Left renal cortex interstitium (tissue), 4 donors: ENCODE measurements at places on chromosomes 11 and 22. TPM values are rescaled to one million over a fixed set of nuclear protein-coding genes. Genes with fewer than 3 reads are reported as not detected.

DNA sequence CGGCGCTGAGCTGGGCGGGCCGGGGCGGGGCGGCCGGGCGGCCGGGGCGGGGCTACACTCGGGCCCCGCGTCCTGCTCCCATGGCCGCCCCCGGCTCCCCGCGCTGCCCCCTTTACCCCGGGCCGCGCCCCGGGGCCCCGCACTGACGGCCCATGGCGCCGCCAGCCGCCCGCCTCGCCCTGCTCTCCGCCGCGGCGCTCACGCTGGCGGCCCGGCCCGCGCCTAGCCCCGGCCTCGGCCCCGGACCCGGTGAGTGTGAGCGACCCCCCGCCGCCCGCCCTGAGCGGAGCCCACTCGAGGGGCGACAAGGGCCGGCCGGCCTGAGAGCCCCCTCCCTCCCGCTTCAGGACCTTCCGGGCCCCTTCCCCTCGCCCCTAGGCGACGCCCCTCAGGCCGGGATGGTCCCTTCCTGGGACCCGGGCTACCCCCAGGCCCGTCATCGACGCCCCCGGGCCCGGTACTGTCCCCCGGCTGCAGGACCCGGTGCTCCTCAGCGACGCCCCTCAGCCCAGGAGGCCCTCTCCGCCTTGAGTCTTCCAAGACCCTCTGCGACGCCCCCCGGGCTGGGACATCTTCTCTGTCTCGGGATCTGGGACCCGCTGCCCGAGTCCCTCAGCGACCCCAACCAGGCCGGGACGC, at the start of gene KREMEN1:
Gene KREMEN1 (plus strand): TSS at position 57 of the 639 bp plus-strand sequence. CDS start 96 bp downstream, at position 153.
- no peak for DNase-seq

GRCh38 chr22:27769012-27769411, 32.5 kb downstream of the MN1 start:
- DNase-seq: no peak

DNA sequence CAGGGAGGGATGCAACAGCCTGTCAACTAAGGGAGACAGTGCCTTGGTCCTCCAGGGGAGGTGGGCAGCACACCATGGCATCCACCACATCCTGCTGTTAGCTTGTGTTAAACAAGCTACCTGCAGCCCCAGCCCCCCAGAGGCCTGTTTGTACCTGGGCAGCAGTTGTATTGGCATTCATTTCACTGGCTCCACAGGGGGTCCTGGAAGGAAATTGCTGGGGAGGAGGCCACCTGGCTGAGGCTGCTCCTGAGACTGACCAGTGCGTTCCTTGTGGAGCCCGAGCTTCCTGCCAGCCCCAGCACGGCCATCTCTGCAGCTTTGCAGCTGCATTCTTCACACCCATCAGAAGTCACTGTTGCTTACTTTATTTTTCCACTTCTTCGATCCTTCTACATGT, 479.9 kb downstream of the INSC start:
- DNase-seq: no peak

Gene MUC5AC
- polyA plus RNA-seq: not detected

GRCh38 chr11:113549611-113550578, 74.7 kb upstream of the DRD2 start:
- no peak for DNase-seq

DNA sequence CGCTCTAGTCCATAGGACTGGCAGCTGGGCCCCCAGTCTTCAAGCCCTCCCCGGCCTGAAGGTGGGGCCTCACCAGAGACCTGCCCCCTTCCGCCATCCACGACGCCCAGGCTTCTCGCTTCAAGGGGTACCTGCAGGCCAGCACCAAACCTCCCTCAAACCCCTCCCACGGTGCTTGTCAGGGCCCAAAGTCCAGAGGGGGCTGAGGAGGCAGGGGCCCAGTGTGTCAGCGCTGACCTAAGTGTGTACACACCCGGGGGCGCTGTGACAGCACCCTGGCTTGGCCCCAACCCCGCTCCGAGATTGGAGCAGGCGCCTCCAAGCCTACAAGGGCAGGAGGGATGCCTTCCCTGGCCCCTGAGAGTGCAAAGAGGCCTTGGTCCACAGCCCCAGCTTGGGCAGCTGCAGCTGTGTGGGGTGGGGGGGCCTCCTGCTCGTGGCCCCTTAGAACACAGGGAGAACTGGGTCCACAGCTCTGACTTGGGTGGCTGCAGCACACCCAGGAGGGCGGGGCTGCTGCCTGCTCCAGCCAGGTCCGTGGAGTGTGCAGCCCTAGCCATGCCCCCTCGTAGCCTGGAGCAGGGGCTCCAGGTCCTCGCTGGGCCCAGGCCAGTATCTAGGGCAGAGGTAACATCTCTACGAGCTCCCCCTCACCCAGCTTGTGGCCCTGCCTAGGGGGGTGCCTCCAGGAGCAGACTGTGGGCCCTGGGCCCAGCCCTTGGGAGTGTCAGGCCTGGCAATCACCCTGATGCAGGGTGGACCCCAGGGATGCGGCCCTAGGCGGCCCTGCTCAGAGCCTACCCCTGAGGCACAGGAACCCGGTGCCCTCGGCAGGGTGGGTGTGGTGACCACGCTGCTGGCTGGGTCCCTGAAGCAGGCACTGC, 4.9 kb downstream of the SBF2 start:
- DNase-seq: no peak

Gene MS4A3
- polyA plus RNA-seq: 0.19 TPM

GRCh38 chr11:126664643-126665042, 309.2 kb downstream of the ST3GAL4 start:
- DNase-seq: no peak

- no peak for DNase-seq
These were observed 34.4 kb downstream of the CCDC34 start for GRCh38 chr11:27328614-27329013.

GRCh38 chr22:19039448-19039780, 82.8 kb downstream of the DGCR2 start:
- DNase-seq: no peak

DNA sequence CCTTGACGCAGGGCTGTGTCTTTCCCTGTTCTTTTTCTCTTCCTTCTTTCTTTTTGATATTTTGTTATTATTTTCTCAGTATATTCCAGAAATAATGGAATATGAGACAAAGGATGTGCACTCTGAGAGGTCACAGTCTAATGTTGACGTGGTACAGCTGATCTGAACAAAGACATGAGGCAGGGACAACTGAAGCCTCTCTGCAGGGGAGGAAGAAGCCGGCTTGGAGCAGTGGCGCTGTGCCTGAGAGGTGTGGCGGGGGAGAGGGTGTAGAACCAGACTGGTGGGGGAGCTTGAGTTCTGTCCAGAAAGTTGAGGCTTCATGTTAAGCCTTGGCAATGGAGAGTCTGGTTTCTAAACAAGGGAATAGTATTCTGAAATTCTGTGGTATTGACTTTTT, 34.7 kb downstream of the ADAMTS15 start:
- no peak for DNase-seq

Gene C11orf52
- 9.7 TPM for polyA plus RNA-seq

GRCh38 chr11:63672936-63673539, 1.9 kb upstream of the ATL3 start:
- DNase-seq: no peak

Gene CCDC87
- polyA plus RNA-seq: 0.35 TPM

Gene CNIH2
- 4.2 TPM for polyA plus RNA-seq

DNA sequence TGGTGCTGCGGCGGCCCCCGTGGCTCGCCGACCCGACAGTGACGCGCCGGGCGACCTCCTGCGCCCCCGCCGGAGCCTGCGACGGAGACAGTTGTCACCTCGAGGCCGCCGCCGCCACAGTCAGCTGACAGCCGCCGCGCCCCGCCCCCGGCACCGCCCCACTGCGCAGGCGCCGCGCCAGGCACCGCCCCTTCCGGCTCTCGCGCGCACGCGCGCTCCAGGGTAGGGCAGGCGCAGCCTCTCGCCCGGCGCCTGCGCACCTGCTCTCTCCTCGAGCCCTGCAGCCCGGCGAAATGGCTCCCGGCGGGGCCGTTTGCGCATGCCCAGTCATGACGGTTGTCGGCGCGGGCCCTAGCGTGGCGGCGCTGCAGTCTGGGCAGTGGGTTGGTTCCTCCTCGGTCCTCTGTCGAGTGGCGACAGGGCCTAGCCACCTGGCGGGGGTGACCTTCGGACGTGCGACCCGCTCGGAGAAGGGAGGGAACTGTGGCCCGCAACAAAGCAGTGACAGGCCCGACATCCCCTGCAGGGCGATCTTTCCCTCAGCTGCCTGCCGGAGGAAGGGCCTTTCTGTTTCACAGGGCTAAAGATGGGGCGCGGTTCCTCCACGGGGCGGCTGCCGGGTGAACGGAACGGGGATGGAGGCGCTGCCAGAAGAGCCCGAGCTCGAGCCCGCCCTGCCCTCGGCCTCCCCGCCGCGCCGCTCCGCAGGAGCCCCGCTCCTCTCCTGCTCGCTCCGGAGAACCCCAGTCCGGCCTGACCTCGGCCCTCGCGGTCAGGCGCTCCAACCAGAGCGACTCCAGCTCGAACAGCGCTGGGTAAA, at the start of gene TOLLIP:
Gene TOLLIP (minus strand): TSS at position 135 of the 820 bp plus-strand sequence. CDS start 134 bp downstream, at position 1.
- DNase-seq: peak; percentile 92

DNA sequence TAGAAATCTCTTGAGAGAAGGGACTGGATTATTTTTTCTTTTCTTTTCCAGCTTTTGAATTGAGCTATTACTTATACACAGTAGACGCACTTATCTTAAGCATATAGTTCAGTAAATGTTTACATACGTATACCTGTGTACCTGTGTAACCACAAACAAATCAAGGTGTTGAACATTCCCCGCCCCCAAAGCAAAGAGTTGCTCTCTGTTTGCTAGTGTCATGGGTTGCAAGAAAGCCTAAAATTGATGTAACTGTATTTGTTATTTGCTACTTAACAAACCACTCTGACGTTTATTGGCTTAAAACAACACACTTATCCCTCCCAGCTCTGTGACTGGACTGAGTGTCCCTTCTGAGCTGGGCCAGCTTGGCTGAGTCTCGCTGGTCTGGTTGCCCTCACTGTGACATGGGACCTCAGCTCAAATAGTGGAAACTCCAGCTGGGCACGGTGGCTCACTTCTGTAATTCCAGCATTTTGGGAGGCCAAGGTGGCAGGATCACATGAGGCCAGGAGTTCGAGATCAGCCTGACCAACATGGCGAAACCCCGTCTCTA, 25.4 kb upstream of the CABP2 start:
- DNase-seq: no peak

GRCh38 chr11:134425816-134426536, 13.9 kb upstream of the B3GAT1 start:
- no peak for DNase-seq

Gene CARD18
- not detected for polyA plus RNA-seq

DNA sequence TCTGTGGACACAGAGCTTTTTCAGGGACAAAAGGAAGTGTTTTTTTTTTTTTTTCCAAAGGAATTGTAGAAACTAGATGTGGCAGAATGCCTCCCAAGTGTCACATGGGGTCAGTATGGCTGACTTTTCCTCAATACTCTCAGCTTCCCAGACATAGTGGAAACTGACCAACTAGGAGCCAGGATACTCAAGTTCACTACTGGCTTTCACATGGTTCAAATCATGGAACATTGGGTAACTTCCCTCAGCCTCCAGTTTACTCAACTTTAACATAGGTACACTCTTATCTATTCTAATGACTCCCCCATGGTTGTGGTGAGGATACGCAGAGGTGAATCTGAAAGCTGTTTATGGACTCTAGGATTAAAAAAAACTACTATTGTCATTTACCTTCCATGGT, 1.4 kb downstream of the SLC5A1 start:
- DNase-seq: no peak

Gene SLC17A6
- not detected for polyA plus RNA-seq

DNA sequence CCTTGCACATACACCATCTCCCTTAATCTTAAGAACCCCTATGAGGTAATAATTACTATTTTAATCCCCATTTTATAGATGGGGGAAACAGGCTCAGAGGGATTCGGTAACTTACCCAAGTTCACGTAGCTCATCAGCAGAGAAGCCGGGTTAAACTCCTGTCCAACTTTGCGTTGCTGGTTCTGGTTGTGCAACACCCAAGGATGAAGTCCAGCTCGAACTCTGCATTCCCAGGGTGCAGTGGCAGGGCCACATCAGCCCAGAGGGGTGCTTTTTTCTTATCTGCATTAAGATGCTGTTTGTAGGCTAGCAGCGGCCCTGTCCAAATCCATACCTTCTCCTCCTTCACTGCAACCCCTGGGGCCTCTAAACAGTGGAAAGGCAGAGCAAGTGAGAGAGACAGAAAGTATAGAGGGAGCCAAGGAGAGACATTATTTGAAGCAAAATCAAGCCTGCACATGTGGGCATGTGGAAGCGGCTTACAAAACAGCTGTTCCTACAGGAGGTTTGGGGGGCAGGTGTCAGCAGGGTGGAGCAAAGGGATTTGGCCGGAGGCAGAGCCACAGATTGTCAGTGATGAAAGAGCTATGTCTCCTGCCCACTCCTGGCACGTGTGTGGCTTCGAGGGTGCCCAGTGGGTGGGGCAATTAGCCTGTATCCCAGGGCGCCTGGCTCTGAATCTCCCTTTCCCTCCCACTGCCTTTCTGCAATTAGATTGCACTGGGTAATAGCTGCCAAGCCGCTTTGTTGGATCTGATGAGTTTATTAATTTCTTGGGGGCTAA, 129.5 kb upstream of the TBCEL start:
- no peak for DNase-seq

DNA sequence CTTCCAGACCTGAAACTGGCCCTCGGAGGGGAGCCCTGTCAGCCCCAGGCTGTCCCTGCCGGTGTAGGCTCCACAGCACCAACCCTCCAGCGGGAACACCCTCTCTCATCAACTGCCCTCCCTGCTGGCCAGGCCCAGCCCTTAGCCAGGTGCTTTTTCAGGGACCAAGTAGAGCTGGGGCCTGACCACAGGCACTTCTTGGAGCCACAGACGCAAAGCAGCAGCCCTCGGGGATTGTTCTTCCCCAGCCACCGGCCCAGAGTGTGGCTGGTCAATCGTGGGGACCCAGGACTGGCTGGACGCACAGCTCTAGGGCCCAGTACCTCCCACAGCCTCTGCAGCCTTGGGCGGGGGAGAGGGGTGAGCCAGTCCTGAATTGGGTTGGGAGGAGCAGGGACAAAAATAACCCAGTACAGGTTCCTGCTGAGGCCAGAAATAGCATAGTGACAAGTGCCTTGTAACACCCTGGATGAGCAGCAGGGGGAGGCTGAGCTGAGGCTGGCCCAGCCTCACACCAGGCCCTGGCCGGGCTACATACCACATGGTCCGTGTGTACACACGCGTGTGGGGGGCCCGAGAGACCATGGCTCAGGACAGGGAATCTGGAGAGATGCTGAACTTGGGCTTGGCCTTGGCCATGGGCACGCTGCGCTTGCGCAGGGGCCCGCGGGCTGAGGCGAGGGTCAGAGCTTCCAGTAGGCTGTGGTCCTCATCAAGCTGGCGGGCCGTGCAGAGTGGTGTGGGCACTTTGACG, 2.0 kb downstream of the KCNJ11 start:
- no peak for DNase-seq

Gene CD82
- polyA plus RNA-seq: 20.2 TPM

DNA sequence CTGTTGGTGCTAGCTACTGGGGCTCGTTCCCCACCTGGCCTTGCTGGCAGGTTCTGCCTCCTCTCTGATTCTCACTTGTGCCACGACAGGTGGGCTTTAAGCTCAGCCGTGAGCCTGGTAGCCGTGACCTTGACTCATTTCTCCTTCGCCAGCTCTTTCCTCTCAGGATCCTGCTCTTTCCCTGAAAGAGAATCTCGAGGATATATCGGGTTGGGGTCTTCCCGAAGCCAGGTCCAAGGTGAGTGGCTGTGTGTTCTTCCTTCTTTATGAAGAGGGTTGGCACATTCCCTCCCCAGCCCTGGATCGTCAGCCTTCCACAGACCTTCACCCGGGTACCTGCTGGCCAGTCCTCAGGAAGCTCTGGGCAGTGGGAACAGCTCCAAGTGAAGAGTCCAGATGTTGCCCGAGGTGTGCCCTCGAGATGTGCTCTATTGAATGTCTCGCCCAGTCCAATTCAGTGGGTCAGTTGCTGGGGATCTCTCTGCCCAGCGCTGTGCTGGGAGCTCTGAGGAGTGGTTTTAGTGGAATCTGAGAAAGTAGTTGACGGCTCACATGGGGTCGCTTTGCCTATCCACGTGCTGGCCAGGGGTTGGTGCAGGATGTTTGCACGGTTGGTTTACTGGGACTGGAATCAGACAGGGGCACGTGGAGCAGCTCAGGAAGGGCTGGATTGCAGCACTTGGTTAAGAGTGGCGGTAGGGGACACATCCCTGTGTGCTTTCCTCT, 1.4 kb downstream of the ZNF74 start:
- no peak for DNase-seq
